ENCODE measurements at places on chromosomes 7 and 10.

DNA sequence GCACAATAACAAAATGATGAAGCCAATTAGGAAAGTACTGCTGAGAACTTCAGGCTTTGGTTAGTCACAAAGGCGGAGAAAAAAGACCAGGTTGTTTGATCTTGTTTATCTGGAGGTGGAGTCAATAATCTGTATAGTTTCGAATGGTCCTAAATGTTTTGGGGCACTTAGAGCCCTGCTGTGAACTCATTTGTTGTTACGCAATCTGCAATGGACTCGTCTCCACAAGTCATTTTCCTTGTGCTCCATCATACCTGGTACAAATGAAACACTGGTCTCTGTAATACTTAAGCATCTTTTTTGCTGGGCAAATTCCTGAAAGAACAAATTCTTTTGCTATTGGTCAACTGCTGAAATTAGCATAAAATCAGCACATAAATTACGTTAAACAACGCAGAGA, 430.5 kb downstream of the GATA3 start:
- DNase-seq = no peak

- peak; percentile 45 for DNase-seq
Observed at GRCh38 chr10:101292194-101293006, 61.6 kb upstream of the BTRC start.

DNA sequence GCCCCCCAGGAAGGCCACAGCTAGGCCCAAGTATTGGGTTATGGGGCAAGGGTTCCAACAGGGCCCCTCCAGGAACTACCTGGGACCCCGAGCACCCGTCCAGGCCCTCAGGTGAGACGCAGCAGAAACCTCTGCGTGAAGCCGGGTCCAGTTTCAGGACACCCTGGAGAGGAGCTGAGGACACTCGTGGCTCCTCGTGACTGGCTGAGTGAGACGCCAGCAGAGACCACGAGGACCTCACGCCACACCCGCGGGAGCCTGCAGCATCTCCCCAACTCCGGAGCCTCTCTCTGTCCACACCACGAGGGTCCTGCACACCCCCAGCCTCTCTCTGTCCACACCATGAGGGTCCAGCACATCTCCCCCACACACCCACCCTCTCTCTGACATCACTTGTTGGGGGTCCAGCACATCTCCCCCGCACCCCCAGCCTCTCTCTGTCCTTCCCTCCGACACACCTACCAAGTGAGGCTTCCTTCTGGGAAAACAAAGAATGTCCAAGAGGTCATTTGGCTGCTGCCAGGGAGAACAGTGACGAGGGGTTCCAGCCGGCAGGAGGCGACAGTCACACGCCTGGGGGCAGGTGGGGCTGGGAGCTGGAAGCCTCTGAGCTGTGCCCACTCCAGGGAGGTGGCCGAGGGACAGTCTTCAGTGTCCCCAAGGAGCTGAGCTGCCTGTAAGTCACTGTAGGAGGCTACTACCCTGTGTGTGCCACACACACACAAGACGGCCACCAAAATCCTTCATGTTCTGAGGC, 46.1 kb upstream of the PPP2R2D start:
- DNase-seq = no peak

GRCh38 chr10:28991333-28992270, 297.3 kb upstream of the LYZL1 start:
- peak; percentile 82 for DNase-seq

DNA sequence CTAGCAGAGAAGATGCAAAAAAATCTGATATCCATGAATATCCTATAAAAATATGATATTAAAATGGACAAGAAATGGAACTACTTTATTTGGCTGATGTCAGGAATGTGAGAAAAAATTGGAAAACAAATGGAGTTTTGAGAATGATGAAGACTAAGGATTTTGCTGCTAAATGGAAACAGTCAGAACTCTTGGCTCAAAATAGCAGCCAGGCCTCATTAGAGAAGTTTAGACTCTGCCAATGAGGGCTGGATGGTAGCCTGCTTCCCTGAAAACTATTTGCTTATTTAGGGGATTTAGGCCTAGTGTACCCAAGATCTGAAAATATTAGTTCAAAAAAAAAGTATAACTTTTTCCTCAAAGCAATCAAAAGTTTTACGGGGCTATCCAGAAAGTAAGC, 458.5 kb downstream of the TFEC start:
- no peak for DNase-seq

- DNase-seq = peak; percentile 6
Observed at GRCh38 chr10:30437031-30437841, 3.3 kb downstream of the MAP3K8 start.

DNA sequence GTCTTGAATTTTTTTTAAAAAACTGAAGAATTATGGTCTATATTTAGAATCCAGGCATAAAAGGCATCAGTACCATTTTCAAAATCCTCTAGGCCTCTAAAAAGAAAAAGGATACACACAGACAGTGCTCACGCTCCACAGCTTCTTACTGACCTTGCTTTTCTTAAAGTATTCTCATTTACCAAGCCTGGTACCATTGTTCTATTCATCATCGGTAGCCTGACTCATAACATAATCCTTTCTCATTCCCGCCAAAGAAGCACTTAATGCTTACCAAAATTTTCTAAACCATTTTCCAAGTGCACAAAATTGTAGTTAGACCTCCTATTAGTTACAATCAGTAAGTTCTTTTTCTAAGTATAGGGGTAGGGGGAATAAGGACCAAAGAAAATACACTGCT, 54.6 kb downstream of the ATE1 start:
- no peak for DNase-seq

- DNase-seq = peak; percentile 27
Observed at GRCh38 chr10:43086321-43086942, 9.6 kb downstream of the RET start.

DNA sequence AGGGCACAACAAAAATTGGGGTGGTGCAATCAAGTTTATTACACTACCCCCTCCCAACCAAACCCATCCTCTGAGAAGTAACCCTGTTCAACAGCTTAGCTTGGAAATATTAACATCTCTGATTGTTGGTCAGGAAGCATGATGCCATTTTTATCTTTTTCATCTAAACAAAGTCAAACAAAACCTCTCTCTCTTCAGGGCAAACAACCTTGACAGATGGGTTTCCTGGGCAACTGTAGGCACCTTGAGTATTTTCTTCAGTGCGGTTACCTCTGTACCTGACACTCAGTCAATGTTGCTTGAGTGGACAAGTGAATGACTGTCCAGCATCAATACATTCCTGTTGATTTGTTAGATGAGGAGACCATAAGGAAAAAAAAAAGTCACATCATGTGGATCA, 183.6 kb downstream of the NRP1 start:
- no peak for DNase-seq

DNA sequence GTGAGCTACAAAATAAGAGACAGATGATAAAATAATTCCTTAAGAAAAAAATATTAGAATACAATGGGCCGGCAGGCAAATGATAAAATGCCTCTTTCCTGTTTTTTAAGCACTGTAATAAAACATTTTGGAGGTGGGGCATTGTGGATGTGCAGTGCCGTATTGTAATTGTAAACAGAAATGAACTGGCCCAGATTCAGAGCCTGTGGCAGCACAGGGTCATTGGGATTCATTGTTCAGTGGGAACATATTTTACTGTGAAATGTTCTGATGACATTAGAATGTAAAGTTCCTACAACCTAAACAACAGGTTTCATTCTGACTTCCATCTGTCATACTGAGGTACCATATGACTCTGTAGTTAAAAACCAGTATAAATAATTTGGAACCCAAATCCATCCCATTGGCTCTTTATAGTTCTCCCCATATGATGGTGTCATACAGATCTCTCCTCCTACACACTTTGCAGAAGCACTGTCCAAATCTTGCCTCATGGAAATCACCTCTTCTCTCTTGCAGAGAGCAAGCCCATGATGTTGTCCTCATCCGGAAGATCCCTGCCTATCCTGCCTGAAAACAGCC, 264.6 kb downstream of the WDR37 start:
- no peak for DNase-seq

DNA sequence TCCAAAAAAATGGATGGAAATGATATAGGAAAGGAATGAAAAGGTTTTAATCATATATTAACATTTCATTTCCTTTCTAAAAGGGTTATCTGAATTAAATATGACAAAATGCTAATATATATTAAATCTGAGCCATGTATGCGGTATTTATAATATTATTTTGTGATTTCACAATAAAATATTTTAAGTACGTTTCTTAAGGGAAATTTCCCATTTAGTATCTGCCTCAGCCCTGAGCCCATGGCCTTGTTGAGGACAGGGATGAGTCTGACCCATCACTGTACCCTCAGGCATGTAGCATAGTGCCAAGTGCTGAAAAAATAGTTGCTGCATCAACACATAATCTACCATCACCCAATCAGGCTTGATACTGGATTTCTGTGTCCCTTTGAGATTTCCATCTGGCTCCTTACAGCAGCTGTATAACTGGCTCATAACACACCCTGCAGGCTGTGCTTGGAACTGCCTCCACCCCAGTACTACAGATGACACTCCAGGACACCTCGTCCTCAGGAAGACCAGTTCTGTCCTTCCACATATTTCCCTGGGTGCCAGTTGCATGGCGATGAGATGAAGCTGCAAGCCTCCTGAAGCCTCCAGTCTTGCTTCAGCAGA, 59.4 kb upstream of the ASAH2 start:
- DNase-seq = no peak

GRCh38 chr10:127919418-127920271, 12.7 kb downstream of the PTPRE start:
- DNase-seq = peak; percentile 77

DNA sequence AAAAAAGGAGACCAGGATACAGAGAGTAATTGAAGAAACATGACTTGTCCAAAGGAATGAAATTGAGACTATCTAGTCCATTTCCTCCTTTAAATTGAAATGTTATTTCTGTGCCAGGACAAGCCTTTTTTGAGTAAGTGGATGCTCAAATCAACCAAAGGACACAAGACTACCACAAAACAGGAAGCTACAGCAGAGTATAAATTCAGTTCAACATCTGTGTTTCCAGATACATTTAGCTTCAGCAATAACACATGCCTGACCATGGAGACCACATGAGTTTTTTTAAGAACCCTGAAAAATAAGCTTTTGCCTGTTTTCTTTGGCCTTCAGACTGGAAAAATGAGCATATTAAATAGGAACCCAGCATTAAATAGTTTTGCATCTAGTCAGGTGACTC, 707.5 kb downstream of the ZWINT start:
- DNase-seq = no peak

GRCh38 chr7:81839708-81840369, 70.0 kb upstream of the HGF start:
- no peak for DNase-seq

GRCh38 chr10:49739426-49739825, 22.7 kb downstream of the OGDHL start:
- no peak for DNase-seq

- no peak for DNase-seq
Observed at GRCh38 chr7:25360451-25360850, 132.2 kb upstream of the NPVF start.

GRCh38 chr7:50226145-50226544, 78.4 kb upstream of the IKZF1 start:
- DNase-seq = no peak

DNA sequence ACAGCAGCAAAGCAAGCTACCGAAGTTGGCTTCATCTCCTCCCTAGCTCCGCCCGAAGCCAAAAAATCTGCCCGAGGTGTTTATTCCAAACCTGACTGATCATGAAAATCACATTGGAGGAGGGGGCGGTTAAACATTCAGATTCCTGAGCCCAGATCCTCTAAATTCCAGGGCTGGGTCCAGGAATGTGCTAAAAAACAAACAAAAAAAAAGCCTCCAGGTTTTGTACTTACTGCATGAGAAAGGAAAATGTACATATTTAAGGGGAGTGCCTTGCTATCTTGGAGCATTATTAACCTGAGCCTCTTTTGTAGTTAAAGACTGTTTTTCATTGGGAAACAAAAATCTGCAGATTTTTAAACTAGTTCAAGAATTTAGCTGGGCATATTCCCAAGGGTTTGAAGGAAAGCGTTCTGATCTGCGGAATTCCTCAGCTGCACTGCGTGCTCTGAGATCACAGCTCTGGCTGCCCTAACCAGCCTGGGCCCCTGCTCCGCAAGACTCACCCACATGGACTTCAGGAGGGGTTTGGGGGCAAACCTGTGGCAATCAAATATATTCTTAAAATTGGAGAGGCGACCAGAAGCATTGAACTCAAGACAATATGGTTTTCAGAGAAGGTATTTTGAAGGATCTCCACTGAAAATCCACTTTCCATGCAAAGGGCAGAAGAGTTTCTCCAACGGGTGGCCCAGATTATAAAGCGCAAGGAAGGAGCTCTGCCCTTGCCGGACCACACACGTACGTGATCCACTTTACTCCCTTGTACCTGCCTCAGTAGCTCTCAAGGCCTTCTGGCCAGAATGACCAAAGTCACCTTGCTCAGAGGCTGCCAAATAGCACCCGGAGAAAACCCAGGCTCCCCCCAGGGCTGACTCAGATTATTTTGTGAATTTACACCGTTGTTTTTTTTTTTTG, 10.0 kb upstream of the TNS3 start:
- DNase-seq = peak; percentile 44

- peak; percentile 82 for DNase-seq
Observed at GRCh38 chr10:97731346-97732051, 5.4 kb upstream of the ZFYVE27 start.

DNA sequence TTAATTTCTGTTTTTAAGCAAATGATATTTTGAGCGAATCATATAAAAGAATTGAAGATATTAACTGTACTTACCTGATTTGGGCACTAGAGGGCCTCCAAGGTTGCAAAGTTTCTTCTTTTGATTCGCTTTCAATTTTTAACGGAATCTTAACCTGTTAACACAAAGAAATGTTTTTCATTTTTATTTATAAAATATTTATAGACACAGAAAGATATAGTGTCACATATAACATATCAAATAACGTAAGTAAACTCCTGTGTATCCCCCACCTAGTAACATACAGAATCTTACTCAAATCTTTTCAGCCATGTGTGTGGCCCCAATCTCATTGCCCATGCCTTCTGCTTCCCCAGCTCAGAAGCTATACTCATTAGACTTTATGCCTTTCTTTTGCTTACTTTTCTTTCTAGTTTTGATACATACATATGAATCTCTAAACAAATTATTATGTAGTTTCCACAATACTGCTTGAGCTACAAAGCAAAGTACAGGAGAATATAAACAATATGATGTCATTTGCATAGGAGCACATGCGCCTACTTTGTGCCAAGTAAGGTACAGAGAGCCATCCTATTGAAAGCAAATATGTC, 49.5 kb upstream of the ZPBP start:
- DNase-seq = peak; percentile 62
